Activated naive CD8-positive, alpha-beta T cell treated with anti-CD3 and anti-CD28 coated beads, Interleukin-2, amount 50 U/mL, for 16 hours (primary cell): ENCODE measurements at places on chromosomes 16 and 17.

- no peak for DNase-seq
Observed at GRCh38 chr16:28554634-28555423, 1.1 kb downstream of the SGF29 start.

DNA sequence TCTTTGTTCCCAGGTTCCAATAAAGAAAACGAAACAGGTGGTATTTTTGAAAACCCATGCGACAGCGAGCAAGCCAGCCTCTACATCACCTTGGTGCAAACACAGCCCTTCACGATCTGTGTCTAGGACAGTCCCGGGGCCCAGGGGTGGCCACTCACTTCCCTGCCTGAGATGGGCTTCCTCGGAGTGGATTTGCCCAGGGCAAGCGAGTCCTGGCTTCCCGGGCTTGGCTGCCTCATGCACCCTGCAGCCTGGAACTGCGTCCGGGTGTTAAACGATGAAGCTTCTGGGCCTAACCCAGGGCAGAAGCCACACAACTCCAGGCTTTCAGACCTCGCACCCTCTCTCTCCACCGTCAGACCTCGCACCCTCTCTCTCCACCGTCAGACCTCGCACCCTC, 66.0 kb downstream of the RPH3AL start:
- no peak for DNase-seq

DNA sequence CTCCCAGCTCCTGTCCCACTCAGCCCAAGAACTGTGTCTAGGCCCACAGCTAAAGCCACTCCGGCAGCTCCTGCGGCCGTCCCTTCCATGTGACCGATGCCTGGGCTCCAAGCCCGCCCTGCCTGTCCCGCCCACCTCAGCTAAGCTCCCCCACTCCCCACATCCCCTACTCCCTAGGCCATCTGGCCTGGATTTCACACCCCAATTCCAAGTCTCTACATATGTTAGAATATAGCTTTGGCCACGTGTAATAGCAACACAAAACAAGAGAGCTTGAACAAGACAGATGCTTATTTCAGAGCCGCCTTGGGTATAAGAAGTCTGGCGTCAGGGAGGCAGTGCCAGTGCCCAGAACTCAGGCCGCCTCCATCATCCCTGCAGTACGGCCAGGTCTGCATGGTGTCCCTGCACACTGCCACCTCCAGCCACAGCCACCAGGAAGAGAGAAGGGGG, 30.0 kb upstream of the USP22 start:
- DNase-seq: no peak

GRCh38 chr16:67668495-67669157, 2.0 kb downstream of the C16orf86 start:
- no peak for DNase-seq

- DNase-seq: no peak
Observed at GRCh38 chr16:80940069-80940856, 66.4 kb downstream of the CMC2 start.

DNA sequence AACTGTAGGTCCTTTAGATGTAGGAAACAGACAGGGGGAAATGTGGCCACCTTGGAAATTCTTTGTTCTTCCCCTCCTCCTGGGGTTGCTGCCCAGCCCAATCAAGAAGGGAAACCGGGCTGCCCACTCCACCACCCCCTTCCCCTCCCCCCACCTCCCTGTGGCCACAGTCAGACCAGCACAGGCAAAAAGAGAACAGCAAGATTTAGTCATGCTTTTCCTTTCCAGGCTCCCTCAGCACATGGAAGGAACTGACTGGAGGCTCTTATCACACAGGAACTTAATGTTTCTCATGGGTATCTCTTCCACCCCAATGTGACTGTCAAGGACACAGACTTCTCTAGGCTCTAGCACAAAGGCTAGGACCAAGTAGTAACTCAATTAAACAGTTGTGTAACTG, 3.0 kb upstream of the CCL1 start:
- DNase-seq: no peak

DNA sequence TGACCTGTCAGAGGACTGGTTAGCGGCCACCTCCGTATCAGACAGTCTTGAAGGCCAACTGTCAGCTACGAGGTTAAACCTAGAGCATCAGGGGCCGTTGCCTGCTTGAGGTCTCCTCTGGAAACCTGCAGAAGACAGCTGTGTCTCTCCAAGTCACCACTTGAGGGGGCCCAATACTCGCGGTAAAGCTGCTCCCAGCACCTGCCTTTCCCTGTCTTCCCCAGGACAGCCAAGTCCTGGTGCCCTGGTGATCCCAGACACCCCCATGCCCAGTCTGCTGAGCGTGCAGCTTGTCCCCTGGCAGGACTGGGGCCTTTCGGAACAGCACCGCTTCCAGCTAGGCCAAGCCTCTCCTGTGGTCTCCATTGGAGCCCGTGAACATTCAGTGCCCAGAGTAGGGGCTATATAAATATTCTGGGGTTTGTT, 80.1 kb downstream of the DNAH17 start:
- DNase-seq: no peak

GRCh38 chr17:969811-970355, 9.7 kb downstream of the NXN start:
- no peak for DNase-seq
